Putamen (tissue), 1 donor: ENCODE measurements at places on chromosomes 5 and 9.

DNA sequence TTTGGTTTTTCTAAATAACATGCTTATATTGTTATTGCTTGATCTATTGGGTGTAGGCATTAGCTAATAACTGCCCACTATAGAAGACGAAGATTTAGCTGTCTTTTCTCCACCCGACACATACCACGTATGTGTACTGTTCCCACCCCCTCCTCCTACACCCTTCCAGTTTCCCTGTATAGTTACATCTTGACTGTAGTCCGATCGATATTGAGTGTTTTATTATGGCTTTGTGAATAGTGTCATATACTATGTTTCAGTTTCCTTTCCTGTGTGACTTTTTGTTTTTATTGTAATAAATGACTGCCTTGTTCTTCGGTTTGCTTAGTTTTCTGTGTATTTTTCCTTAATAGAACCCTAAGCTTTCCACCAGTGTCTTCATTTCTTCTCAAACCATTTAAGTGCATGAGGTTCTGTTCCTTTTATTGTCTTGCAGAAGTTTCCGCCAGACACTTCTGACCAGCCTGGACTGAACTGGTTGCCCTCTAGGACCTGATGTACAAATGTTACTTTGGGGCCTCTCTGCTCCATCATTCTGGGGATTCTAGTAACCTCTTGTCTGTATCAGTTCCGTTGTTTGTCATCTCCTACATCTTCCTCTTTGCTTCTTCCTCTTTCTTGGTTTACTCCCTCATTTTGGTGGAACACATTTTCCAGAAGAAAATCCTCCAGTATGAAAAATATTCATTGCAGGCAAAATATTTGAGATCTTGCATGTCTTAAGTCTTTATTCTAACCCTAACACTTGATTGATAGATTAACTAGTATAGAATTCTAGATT lies 61.8 kb downstream of the PRKACG start:
- DNase-seq = peak; percentile 43

DNA sequence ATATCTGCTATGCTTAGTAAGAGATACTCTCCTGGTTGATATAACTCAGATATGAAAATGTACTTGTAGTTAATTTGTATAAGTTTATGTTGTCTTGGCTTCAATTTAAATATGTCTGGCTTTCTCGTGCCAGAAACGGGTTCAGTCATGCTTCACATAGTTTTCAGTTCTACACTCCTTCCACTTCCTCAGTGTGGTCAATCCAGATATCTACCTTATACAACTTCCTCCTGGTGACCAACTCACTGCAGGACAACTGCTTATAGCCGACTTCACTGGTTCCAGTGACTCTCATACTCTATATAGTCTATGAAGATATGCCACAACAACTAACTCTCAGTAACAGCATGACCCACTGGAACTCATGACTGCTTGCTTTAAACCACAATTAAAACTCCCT lies 690.4 kb downstream of the SLCO4C1 start:
- DNase-seq = no peak

DNA sequence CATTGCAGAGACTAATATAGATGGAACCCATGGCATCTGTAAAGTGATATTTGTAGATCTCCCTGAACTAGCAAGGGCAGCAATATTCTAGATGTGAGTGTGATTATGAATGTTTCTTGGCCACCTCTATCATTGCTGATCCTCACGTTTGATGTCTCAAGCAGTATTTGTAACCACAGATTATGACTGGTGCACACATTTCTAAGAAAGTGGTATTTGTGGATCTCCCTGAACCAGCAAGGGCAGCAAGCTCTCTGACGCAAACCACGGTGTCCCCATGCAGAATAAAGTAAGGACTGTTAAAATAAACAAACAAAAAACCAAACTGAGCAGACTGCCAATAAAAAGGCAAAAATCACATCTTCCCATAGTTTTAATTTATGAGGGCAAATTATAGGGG lies 301.3 kb downstream of the CSNK1G3 start:
- DNase-seq = no peak

DNA sequence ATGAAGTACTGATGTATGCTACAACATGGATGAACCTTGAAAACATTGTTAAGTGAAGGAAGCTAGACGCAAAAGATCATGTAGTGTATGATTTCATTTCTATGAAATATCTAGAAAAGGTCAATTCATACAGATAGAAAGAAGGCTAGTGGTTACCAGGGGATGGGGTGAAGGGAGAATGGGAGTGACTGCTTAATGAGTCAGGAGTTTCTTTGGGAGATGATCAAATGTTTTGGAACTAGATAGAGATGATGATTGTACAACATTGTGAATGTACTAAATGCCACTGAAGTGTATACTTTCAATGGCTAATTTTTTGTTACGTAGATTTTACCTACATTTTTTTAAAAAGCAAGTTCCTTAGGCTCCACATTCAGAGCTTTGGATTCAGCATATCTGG lies 14.9 kb upstream of the DELE1 start:
- no peak for DNase-seq

DNA sequence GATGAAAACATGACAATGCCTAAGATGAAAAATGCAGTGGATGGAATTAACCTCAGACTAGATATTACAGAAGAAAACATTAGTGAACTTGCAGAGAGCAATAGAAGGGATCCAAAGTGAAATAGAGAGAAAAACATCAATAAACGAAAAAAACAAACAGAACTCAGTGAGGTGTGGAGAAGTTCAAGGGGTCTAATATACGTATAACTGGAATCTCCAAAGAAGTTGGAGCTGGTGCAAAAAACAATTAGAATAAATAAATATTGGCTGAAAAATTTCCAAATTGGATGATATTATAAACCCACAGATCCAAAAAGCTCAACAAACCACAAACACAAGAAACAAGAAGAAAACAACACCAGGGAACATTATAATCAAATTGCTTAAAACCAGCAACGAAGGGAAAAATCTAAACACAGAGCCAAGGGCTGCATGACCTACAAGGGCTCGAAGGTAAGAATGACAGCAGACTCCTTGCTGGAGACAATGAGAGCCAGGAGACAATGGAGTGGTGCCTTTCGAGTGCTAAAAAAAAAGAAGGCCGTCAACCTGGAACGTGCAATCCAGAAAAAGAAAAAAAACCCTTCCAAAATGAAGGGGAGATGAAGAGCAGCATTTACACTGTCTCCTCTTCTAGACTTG lies 11.8 kb downstream of the FAM163B start:
- no peak for DNase-seq

- DNase-seq = no peak
Observed at GRCh38 chr5:44770780-44771717, 37.7 kb upstream of the MRPS30 start.

DNA sequence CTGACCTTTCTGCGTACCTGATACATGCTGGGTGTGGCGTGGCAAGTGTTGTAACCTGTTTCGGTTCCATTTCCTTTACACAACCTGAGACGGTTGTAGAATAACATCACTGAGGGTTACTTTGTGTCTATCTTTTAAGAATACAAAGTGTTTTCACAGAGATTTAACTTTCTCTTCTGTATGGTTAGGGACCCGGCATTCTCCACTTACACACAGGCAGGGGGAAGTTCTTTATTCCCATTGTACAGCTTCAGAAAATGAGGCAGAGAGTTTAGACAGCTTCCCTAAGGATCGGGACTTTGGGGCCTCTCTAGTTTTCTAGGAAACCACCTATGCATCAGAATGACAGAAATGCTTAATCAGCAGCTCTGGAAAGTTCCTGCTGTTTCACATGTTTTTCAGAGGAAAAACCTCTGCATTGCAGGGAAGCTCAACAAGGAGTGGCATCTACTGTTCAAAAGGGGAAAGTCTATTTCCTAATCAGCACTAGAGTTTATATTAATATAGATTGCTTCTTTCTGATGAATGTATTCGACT lies 41.3 kb downstream of the CAST start:
- DNase-seq = no peak

- DNase-seq = no peak
Observed at GRCh38 chr9:4110562-4110961, 189.3 kb downstream of the GLIS3 start.

DNA sequence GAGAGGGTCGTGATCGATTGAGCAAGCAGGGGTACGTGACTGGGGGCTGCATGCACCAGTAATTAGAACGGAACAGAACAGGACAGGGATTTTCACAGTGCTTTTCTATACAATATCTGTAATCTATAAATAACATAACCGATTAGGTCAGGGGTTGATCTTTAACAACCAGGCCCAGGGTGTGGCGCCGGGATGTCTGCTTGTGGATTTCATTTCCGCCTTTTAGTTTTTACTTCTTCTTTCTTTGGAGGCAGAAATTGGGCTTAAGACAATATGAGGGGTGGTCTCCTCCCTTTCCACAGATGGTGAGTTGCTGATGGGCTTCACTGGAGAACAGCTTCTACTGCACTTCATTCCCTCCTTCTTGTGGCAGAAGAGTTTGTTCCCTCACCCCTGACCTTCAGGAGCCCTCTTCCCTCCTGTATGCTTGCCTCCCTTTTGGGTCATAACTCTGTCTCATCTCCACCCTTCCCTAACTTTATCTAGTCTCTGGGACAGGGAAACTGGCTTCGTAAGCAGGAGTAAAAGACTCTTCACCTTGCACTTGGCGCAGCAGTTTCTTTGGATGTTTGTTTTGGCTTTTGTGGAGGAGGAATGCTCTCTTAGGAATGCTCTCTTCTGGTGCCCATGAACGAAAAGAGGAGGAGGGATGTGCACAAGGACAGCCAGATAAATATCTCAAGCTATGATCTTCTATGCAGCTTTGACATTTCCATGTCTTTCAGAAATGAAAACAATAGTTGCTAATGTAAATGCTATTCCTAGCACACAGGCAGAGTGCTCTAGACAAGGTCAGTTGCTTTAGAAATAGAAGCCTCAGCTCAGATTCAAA lies 139.8 kb upstream of the RPS23 start:
- no peak for DNase-seq

DNA sequence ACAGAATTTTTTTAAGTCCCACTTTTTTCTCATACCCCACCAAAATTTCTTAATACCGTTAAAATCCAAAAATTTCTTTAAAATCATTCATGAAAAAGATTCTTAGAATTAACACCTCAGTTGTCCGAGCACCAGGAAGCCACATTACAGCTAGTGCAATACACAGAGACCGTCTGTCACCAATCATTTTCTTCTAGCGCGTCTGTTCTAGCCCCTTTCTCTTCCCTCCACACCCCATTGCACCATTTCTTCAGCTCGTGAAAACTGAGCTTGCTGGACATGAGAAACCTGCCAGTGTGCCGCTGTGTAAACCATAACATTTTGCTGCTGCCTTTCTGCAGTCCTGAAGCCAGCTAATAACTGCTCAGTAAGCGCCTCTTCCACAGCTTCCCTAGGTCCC lies 5.0 kb downstream of the SFXN1 start:
- DNase-seq = no peak

DNA sequence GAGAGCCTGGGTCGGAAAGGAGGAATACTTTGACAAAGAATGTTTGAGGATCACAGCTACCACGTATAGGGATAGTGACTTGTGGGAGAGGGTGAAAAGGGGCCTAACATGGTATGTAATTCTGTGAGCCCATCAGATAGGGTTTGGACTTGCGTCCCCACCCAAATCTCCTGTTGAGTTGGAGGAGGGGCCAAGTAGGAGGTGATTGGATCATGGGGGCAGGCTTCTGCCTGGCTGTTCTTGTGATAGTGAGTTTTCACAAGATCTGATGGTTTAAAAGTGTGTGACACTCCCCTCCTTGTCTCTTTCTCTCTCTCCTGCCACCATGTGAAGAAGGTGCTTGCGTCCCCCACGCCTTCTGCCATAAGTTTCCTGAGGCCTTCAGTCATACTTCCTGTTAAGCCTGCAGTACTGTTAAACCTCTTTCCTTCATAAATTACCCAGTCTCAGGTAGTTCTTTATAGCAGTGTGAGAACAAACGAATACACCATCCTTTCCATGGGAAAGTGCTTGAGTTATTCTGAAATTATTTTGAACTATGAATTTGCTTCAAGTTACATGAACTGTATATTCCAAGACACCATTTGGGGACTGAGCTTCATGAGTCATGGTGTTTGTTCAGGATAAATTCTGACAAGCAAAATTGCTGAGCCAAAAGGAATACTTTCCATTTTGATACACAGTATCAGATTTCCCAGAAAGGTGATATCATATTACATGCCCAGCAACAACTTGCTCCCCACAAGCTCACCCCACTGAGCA lies 68.8 kb upstream of the SSBP2 start:
- no peak for DNase-seq

GRCh38 chr9:136257381-136258298 lies 12.0 kb upstream of the QSOX2 start:
- DNase-seq = no peak

GRCh38 chr9:27818348-27818747 lies 245.1 kb upstream of the C9orf72 start:
- no peak for DNase-seq

DNA sequence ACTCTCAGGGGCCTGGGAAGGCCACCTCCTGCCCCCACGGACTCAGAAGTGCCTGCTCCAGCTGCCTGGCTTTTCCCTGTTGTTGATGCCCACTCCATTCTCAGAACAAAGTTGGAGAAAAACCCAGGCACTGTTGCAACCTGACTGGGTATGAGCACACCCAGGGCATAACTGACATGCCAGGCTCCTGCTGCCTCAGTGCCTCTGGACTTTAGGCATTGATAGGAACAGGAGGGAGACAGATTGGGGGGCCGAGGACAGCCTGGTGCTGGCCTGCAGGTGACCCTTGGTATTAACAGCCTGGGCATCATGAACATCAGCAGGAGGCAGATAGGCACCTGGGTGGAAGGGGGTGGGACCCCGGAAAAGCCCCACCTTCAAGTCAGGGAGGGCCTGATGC lies 685.9 kb upstream of the CDH10 start:
- DNase-seq = no peak

GRCh38 chr5:27465140-27465539 lies 426.8 kb upstream of the CDH9 start:
- DNase-seq = no peak

- no peak for DNase-seq
Observed at GRCh38 chr9:110109333-110110092, 98.4 kb downstream of the C9orf152 start.

- DNase-seq = peak; percentile 77
Observed at GRCh38 chr5:176536132-176536901, 885 bp downstream of the RNF44 start.

DNA sequence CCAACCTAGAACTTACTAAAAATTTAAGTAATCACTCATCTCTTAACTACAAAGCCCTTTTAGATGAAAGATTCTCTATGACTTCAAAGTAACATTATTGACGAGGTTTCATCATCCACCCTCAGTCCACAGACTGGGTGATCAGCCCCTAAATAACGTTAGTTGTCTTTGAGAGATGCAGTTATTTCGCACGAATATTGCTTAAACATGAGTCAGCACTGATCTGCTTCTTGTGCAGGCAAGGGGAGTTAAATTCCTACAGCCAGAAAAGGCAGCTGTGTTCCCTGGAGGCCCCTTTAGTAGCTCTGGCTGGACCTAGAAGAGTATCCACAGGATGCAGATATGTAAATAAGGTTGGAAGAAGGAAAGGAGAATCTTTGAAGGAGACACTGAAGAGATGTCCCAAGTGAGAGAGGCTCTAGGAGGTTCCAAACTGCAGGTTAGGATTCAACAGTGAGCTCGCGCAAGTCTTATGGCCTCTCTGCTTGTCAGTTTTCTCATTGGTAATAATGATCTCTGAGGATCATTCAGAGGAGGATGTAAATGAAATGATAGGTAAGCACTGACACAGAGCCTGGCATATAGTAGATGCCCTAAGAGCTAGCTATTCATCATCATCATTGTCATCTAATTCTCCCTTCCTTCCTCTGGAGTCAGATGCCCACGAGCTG lies 122.2 kb upstream of the MAN2A1 start:
- no peak for DNase-seq
